ENCODE measurements at places on chromosomes 5 and 9.

GRCh38 chr5:172534229-172535107 lies 80.1 kb upstream of the SH3PXD2B start:
- peak; percentile 60 for DNase-seq

DNA sequence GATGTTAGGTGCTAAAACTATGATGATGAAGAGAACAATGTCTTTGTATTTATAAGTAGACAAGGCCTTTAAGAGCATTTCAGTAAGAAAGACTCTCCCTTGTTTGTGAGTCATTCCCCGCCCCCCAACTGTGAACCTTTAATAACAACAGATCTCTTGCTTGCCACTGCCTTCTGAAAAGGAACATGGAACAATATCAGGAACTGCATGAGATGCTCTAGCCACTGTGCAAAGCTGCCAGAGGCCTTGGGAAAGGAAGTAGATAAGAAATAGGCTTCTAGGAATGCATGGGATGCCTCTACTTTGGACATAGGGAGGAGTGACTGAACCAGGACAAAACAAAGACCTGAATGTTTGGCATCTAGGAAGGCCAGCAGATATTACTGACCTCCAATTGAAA lies 296.1 kb upstream of the MPDZ start:
- DNase-seq = no peak

GRCh38 chr5:1931604-1932231 lies 49.0 kb upstream of the IRX4 start:
- no peak for DNase-seq

GRCh38 chr5:65128226-65128625 lies 353.5 kb downstream of the ADAMTS6 start:
- no peak for DNase-seq

GRCh38 chr9:76846297-76846696 lies 59.6 kb downstream of the PRUNE2 start:
- DNase-seq = no peak

- DNase-seq = peak; percentile 46
These were observed 25.2 kb downstream of the PRRC2B start for GRCh38 chr9:131419026-131419614.

GRCh38 chr9:2354216-2354615 lies 267.4 kb upstream of the VLDLR start:
- DNase-seq = no peak

- no peak for DNase-seq
These were observed 44.9 kb downstream of the GRAMD2B start for GRCh38 chr5:126468091-126468490.

DNA sequence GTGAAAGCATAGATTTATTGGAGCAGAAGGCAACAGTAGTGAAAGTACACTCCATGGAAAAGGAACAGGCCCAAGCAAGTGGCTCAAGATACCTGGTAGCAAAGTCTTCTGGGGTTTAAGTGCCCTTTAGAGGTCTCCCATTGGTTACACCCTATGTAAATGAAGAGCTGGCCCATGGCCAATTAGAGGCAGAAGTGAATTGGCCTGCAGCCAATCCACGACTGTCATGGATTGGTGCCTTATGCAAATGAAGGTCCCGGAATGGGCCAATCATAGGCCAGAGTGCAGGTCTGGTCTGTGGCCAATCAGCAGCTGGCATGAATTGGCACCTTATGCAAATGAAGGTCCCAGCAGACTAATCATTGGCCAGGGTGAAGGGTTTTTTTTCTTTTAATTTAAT lies 64.2 kb upstream of the PCSK5 start:
- DNase-seq = no peak

- no peak for DNase-seq
These were observed 65.3 kb upstream of the ADAMTS2 start for GRCh38 chr5:179410291-179411160.

DNA sequence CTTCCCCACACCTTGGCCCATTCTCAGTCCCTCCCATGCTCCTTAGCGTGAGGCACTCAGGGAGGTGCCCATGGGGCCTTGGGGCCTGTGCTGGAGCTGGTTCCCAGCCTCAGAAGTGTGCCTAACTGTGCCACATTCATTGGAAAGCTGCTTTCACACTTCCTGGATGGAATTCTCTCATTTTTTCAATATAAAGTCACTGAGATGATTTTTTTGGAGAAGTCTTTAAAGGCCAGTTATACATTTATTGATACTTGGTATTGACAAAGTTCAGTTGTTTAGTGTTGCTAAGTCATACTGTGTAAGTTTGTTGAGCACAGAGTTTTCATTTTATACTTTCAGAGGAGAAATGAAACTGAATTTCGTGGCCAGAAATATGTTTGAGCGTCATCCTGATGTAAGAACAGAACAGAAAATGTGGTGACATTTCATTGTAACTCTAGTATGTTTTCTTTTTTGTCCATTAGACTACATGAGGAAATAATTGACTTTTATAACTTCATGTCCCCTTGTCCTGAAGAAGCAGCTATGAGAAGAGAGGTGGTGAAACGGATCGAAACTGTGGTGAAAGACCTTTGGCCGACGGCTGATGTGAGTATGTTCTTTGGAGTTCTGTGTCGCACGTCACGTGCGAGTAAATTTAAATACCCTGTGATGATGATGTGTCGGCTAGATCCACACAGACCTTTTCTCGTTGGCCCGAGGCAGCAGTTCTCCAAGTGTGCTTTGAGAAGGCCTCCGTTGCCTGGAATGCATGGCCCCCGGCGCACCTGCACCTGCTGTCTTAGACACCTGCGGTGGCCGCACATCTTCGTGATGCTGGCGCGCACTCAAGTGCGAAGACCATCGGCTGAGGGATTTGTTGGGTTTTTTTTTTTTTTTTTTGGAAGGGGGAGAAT lies 24.1 kb downstream of the TENT4A start:
- no peak for DNase-seq

- DNase-seq = no peak
These were observed 180.8 kb downstream of the ACTL7B start for GRCh38 chr9:108674766-108675530.

DNA sequence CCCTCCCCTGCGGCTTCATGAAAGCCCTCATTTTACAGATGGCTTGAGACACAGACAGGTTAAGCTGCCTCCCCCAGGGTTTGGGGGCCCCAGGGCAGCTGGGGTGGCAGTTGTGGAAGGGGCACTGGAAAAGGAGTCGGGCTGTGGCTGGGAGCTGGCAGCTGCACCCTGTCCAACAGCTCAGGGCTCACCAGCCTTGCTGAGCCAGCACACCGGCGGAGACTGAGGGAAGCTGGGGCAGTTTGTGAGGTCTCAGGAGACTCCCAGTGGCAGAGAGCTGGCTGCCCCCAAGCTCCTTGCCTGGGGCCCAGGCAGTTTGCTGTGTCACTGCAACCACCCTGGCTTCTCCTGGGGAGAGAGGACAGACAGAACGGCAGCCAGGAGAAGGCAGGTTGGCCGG lies 34.8 kb upstream of the RAPGEF1 start:
- no peak for DNase-seq

GRCh38 chr5:58804291-58804690 lies 221.4 kb downstream of the RAB3C start:
- no peak for DNase-seq

DNA sequence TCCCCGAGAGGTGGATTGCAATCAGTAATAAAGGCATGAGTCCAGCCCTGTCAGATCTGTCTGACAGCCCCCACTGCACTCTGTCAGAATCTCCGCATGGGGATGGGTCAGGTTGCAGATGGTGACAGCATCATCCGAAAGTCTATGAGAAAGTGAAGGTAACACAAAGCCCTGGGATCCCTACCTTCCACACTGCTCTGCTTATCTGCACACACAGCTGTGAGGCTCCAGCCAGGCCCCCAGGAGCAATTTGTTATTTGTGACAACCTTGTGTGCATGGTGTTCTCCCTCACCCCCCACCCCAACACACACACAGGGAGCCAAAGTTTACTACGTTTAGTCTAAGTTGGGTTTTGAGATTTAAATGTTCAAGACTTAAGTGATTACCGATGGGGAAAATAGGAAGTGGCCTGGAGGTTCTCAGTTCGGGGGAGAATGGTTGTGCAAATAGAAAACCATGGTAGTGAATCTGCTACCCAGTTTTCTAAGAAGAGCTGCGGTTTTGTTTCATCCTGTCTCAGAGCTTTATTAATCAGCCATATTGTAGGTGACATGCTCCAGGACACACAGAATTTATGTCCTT lies 92.7 kb downstream of the SV2C start:
- no peak for DNase-seq

GRCh38 chr9:3884736-3885135 lies 358.9 kb upstream of the RFX3 start:
- DNase-seq = peak; percentile 23

DNA sequence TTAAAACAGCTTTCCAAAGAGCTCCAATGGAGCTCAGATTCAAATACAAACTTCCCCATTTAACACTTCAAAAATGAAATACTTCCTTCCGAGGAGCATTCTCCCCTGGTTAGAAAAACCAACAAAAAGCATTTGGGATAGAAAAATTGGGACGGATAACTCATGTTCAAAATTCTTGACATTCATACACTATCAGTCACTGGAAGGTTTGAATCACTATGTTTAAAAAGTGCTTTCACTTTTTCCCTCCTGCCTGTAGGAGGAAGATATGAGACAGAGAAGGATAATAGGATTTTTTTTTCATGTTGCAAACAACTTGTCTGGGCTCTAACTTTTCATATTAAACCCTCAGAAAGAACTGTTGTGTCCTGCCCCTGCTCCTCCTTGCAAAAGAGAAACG lies 412.0 kb downstream of the ACTL7B start:
- DNase-seq = no peak

DNA sequence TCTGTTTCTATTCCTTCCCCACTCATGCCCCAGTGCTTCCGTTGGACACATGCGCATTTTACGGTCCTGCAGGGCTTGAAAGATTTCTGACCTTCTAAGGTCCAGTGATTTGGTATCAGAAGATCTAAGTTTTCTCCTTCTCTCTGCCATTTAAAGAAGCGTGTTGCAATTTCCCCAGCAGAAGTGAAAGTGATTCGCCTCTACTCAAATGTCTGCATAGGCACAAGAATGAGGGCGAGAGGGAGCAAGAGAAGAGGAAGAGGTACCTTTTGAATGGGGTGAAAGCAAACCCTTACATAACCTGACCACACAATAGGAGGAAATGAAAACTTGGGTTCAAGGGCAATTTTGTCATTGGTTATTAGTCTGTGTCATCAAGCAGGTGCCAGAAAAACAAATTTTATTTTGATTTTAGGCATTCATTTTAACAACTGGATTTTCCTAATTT lies 31.7 kb upstream of the NR3C1 start:
- no peak for DNase-seq

GRCh38 chr5:180586870-180587269 lies 4.4 kb downstream of the SCGB3A1 start:
- no peak for DNase-seq

- no peak for DNase-seq
These were observed 103.7 kb downstream of the FOXD1 start for GRCh38 chr5:73344835-73345234.

DNA sequence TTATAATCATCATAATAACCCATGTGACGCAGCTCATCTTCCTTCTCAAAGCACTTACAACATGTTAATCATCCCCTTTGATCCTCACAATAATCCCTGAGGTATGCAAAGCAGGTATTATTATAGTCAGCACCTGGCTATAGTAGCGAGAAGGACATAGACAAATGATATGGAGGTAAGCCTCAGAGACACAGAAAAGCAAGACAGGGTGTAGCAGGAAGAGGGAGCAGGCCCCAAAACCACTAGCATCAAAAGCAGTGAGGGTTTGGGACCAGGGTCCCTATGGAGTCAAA lies 139.2 kb upstream of the SLC30A5 start:
- no peak for DNase-seq

- no peak for DNase-seq
These were observed 39.2 kb downstream of the MARCHF11 start for GRCh38 chr5:16140417-16140816.

- DNase-seq = peak; percentile 75
These were observed 3.7 kb upstream of the BAAT start for GRCh38 chr9:101388507-101388993.

DNA sequence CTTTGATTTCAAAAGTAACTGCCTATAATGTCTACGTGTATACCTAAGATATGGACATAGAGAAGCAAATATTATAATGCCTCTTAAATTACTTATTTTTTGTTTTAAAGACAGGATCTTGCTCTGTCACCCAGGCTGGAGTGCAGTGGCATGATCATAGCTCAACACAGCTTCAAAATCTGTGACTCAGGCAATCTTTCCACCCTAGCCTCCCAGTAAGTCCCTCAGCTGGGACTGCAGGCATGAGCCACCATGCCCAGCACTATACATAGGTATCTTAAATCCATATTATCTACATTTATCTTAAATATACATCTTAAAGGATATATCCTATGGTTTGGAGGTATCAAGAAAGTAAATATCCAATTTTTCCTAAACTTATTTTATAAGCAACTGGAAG lies 261.2 kb downstream of the ARL15 start:
- no peak for DNase-seq

DNA sequence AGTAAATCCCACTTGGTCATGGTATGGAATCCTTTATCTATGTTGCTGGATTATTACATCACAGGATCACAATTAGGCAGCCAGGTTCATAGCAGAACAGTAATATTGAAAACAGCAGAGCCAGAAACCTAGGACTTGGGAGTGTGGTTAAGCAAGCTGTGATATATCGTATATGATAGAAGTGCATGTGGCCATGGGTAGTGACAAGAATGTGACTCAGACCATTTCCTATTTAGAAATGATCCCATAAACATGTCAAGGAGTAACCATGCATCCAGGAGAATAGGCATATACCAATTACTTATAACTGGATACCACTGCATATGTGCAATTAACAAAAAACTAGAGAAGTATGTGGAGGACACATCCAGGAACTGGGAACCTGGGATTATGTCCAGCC lies 31.2 kb downstream of the AMBP start:
- DNase-seq = no peak

- no peak for DNase-seq
These were observed 15.9 kb upstream of the TRIM14 start for GRCh38 chr9:98134702-98135557.

DNA sequence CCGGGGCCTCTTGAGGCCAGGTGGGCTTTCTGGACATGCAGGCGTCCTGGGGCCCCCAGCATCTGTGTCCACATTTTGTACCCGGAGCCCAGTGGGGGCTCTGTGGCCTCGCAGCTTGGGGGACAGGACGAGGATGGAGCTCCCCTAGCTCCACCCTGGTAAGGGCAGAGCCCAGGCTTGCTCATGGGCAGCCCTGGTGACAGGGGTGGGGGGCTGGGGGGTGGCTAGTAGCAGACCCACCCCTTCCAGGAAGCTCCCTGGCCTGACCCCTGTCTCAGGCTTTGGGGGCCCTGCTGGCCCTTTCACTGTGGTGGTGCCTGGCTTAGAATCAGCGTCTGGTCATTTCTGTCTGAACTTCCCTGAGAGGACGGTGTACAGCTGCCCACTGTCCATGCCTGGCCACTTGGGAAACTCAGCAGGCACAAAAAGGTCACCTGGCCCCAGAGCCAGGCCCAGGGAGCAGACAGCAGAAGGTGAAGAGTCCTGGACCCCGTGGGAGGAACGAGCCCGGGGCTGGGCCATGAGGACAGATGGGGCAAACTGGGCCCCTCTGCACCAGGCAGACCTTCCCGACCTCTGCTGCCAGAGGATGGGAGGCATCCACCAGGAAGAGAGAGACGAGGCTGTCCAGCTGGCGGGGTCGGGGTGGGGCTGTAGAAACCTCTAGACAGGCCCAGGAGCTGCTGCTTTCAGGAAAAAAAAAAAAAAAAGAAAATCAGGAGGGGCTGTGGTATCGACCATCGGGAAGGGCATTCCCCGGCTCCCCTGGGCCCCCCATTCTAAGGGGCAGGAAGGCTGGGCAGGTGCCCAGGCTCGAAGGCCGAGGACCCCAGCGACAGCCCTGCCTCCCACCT lies 52.8 kb downstream of the EXD3 start:
- DNase-seq = no peak

Data from DMS53 (cell line).